ENCODE measurements at places on chromosomes 12 and 14.

DNA sequence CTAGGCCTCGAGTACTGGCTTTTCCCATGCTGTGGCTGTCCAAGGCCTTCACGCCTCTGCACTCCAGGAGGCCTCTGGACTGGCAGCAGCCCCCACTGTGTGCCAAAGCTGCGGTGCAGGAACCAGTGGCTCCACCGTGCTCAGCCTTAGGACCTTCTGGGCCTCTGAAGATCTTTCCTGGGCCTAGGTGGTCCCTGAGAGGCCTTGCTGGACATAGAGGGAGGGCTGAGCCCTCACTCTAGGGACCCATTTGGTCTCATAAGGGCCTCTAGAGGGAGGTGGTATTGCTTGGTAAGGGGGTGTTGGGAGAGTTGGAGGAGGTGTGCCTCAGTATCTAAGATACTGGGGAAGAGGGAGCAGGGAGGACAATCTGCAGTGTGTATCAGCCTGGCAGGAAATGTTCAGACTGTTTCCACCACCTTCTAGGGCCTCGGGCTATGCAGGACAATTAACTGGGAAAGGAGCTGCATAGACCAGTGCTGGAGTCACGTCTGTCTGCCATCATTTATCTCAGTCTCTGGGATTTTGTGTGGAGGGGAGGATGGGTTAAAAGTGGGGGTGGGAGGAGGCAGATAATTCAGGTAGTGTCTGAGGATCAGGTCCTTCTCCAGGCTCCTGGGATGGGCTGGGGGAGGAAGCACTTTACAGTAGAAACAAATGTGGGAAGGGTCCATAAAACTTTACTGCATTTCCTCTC is 2.9 kb downstream of the HOXC5 start:
- DNase-seq = no peak

- no peak for DNase-seq
Observed at GRCh38 chr12:92431146-92431545, 271.6 kb upstream of the PLEKHG7 start.

DNA sequence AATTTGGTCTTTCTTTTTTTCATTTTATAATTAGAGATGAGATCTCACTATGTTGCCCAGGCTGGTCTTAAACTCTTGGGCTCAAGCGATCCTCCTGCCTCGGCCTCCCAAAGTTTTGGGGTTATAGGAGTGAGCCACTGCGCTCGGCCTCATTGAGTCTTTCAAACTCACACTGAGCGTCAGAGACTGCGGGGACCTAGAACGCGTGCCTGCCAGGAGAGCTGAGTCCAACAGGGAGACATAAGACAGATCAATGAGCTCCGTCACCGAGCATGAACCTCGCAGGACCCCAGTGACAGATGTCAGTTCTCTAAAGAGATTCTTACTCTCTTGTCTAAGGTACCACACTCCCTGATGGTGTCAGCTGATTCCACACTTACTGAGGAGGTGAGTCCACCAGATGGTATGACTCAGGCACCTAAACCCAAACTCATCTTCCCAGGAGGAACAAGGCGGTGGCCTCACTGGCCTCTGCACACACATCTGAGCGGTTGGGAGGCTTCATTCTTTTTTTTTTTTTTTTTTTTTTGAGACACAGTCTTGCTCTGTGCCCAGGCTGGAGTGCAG is 58.9 kb downstream of the CCDC88C start:
- no peak for DNase-seq

GRCh38 chr12:116497051-116497591 is 62.1 kb upstream of the MAP1LC3B2 start:
- no peak for DNase-seq

All from NCI-H1105 treated with DMSO at 0.1 percent for 48 hours (cell line).